ENCODE measurements at places on chromosomes 1 and 21.
A peak's percentile ranks its signal among the peaks of the same experiment; 100 is the strongest.

DNA sequence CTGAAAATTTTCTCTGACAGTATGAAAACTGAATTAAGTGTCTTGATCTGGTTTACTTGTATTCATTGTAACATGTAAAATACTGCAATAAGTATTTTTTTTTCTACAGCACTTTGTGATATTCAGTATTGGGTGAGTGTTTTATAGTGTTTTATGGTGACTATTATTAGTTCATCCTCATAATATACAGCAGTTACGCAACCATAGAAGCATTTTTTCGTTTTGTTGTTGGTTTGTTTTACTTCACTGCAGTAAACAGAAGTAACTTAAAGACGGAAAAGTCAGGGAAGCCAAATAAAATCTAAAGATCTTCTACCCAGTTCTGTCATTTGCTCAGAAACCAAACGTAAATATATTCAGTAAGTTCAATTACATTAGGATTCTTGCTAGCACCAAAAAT lies 250.0 kb downstream of the TPR start:
- no peak for DNase-seq

DNA sequence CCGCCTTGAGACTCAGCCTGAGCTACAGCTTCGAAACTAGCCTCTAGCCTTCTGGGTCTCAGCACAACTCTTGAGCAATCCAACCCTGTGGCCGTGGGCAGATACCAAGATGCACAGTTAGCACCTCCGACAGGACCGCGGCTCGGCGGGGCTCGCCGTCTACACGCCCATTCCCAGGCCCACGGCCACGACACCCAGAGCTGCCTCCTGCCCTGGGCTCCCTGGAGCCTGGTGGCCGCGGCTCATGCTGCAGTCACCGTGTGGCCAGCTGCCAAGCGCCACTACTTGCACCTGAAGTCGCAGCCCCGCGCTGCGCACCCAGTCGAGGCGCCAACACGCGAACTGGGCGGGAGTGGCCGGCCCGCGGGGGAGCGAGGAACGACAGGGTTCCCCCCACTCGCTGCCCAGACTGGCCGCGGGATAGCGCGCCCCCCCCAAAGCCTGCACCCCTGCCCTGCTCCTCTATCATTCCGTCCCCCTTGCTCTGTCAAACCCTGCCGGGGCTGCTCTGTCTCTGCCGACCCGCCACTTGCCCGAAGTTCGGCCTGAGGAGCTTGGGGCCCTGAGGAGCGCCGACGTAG lies 729 bp upstream of the CDCA8 start:
- DNase-seq: peak; percentile 56

- no peak for DNase-seq
These were observed 87.6 kb upstream of the SELENON start for GRCh38 chr1:25712299-25712970.

DNA sequence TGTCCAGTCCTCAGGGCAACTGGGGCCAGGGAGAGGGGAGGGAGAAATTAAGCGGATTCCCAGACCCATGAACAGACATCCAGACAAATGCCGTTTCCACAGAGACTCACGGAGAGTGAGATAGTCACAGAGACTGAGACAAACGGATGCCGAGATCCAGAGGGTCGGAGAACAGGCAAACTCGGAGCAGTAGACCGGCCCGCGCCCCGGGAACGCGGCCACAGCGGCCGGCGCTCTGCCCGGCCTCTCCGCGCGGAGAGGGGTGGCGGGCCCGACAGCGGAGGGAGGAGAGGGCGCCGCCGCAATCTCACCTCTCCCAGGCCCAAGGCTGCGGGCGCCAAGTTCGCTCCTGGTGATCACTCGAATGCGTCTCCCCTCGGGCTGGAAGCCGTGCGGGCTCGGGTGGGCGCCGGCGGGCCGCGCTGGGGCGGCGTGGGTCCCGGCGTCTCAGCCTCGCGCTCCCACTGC lies 831 bp upstream of the FOXD2 start:
- peak; percentile 63 for DNase-seq

DNA sequence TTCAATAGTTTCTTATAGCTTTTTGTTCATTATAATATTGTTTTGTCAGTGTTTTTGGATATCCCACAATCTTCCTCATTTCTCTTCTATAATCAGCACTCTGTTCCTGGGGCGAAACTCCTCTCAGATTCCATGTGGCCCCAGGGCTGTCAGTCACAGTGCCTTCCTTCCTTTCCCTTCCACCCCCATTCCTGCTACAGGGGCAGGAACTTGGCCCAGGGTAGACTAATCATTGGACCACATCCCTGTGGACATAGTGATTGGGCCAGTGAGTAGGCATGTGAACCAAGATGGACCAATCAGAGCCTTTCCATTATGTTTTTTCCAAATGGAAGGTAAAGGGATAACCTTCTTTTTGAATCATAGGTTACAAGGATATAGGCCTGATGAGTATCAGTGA lies 78.3 kb downstream of the PGM1 start:
- no peak for DNase-seq

DNA sequence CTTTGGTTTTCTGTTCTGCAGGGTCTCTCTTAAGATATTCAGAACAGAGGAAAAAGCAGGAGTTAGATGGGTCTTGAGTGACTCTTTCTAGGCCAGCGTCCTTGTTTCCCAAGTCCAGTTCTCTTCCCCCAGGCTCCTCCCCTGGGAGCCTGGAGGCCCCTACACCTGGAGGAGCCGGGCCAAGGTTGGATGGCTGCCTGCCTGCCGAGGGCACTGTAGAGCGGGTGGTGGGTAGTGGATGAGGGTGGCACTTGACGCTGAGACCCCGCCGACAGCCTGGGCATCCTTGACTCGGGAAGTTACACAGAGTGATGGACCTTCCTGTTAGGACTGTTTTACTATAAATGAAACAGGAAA lies 17.4 kb upstream of the KANK4 start:
- no peak for DNase-seq

DNA sequence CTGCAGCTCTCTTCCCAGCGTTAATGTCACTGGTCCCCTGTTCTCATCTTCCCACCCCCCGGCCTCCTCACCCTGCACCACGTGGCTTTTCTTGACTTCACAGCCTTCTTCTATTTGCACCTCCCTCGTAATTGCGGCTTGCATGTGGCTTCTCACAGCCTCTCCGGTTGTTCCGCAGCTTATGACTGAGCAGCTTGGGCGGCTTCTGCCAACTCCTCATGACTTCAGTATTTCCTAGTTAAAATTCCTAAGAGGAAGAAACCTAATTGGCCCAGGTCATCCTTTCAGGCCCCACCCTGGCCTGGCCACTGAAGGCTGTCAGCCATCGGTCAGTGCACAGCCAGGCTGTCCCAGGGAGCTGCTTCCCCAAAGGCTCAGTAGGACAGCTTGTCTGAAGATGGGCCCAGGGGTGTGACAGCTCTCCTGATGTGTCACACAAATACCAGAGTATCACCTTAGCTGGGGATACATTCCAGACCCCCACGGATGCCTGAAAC lies 8.6 kb upstream of the RERE start:
- peak; percentile 27 for DNase-seq
